ENCODE measurements at places on chromosomes 1 and 21. TPM values are rescaled to one million over a fixed set of nuclear protein-coding genes. Genes with fewer than 3 reads are reported as not detected.

- peak; percentile 89 for DNase-seq
These were observed at the start of gene ZBTB8B for GRCh38 chr1:32464716-32465577. Gene ZBTB8B, plus strand, starts transcription at chr1:32465072. Its CDS starts 5,553 bp downstream, at chr1:32470625.

DNA sequence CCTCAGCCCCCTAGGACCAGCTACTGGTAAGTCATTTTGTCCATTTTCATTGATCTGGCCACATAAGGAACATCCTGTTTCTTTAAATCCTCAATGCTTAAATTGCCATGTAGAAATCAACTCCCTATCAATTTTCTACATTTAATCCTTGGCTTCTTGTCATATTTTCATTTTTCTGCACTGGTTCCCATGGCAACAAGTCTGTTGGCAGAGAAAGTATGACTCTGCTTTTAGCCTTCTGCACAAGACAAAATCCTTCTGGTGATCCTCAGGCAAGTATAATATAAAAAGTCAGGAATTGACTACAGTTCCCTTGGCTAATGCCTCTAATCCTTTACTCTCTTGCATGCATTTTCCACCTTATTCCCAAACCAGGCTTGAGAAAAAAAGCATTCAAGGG is 65.0 kb downstream of the LRRC40 start:
- peak; percentile 28 for DNase-seq

GRCh38 chr1:200960948-200961340 is 62.6 kb downstream of the KIF21B start:
- DNase-seq: no peak

GRCh38 chr1:243818978-243819377 is 31.1 kb downstream of the AKT3 start:
- no peak for DNase-seq

DNA sequence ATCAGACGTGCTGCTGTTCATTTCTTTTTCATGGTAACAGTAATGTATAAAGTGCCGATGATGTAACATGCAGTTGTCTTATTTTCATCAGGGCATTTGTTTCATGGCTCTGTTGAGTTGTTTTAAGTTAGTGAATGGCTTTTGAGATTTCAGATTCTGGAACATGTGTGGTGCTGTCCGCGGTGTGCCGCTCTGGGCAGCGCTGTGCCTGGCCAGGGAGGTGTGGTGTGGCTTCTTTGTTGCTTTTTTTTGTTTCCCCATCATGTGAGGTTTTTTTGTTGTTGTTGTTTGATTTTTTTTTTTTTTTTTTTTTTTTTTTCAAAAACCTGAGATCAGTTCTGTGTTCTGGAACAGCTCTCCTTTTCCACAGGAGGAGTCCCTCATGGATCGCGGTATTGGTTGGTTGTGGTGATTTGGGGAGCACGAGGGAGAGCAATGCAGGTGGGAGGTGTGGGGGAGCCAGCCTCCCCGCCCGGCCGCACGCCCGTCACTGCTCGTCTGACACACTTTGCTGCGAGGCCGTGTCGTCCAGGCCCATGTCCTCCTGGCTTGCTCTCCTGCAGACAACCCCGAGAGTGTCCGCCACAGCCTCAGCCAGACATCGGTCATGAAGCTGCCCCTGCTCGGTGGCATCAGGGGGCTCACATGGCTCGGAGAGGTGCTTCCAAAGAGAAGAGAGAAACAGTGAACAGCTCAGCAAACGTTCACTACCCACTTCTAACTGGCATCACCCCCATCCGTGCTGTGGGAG is 33.6 kb downstream of the NTPCR start:
- DNase-seq: no peak

DNA sequence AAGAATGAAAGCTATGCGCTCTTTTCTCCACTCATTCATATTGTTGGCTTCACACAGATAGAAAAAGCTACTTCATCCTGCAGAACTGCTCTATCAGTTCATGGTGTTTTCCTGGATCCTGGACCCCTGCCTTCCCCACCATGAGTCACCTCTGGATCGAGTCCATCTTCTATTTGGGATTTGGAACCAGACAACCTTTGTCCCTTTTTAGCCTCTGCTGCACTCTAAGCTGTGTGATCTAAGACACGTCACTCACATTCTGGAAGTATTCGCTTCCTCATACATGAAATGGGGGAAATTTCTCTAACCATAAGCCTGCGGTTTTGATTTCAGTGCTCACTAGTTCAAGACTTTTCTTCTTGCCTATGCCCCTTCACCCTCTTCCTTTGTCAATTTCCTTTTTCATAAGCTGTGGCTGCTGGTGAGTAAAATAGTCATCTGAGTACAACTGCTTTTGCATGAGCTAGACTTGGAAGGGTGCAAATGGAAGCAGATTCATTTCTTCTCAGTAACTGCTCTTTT is 14.1 kb upstream of the DEGS1 start:
- peak; percentile 97 for DNase-seq

GRCh38 chr1:239386453-239387303 is at the start of gene CHRM3:
Gene CHRM3, plus strand, starts transcription at chr1:239386568. Its CDS starts 520,884 bp downstream, at chr1:239907452.
- DNase-seq: peak; percentile 52

- no peak for DNase-seq
These were observed 110.6 kb downstream of the AKT3 start for GRCh38 chr1:243739335-243740003.

PCP4L1 gene
- not detected for total RNA-seq

LCA5L gene
- total RNA-seq: 0.30 TPM

KCNN3 gene
- 0.37 TPM for total RNA-seq
